ENCODE measurements at places on chromosomes 6 and 20.

DNA sequence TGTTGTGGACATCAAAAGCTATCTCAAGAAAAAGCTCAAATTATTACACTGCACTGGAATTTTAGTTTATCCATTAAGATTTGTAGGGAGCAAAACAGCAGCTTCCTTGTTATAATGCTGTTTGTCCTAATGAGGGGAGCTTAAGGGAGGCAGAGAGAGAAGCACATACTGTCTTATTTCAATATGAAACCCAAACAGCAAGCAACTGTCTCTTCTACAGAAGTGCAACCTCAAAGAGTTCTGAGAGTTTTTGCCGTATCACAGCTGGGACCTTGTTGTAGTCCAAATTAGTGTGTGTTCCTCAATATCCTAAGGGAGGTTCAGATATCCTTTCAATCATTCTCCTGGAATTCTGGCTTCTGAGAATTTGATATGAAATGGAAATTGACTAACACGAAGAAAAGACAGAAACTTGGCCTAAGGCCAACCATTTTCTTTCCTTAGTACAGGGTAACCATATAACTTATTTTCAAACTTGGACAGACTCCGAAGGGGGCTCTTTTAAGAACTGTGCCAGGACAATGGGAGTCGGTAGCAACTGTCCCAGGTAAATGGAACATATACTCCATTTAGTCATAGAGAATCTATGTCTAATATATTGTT is 149.3 kb upstream of the CCN2 start:
- no peak for DNase-seq

DNA sequence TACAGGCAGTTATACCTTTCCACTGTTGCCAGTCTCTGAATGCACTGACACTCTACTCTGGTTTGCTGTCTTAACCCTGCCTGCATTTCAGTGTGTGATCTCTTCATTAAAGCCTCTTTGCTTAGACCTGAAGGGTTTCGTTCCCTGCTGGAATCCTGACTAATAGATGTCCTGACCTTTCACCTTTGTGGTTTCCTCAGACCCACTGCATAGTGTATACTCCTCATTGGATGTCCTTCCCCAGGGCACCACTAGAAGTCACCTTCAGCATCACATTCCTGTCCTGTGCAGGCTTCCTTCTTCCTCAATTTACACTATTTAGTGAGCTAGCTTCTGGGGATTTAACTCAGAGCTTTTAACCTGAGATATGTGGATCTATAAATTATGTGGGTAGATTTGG is 120.6 kb downstream of the RCAN2 start:
- DNase-seq, result no peak

GRCh38 chr20:36483209-36483918 is 58.0 kb upstream of the MYL9 start:
- DNase-seq, result no peak

- no peak for DNase-seq
Observed at GRCh38 chr6:153858529-153858928, 180.5 kb upstream of the OPRM1 start.

DNA sequence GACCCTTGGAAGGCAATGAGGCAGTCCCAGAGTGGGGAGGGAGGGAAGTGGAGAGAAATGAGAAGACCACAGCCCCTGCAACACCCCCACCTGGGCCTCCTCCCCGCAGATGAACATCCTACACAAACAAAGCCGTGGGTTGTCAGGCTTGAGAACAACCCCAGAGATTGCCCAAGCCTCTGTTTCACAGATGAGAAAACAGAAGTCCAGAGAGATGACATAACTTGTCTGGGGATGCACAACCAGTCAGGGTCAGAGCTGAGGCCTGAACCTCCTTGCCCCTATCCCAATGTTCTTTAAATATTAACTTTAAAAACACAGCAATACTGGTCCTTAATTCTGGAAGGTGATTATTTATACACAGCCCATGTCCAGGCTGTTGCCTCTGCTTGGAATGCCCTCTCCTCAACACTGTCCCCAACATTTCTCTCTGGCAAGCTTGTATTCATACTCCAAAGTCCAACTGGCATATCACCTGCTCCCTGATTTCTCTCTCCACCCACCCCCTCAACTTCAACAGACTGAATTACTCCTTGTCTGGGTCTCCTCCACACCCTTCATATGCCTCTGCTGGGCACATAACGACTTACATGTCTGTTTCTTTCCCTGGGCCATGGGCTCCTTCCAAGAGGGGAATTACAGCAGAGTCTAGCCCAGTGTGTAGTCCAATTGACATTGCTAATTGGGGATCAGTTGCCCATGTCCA is 135.5 kb upstream of the LRFN2 start:
- DNase-seq, result no peak

DNA sequence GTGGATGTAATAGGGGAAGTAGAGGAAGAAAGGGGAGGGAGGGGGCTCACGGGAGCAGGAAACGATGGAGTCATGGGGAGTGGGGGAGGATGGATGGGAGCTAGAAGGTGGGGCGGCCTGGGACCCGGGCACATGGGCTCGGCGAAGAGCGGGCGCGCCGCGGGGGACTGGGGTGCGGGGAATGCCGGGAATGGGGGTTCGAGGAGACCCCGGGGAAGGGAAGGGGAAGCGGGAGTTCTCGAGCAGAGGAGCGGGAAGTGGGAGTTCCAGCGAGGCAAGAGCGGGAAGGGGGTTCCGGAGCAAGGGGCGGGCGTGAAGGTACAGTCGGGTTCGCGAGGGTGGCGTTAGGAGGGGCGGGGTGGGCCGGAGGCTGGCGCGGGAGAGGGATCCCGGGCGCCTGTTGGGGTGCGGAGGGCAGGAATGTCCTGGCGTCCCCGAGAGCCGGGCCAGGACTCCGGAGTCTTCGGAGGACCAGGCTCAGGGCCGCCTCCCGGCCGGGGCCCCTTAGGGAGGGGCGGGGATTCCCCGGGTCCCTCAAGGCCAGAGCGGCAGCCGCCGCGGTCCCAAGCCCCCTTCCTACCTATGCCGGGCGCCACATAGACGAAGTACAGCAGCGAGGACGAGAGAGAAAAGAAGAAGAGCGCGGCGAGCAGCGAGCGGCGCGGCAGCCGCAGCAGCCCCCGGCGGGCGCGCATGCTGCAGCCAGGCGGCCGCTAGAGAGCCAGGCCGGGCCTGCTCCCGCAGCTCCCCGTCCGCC is 504 bp downstream of the B4GALT5 start:
- DNase-seq, result no peak

GRCh38 chr6:76984572-76984971 is 478.7 kb downstream of the HTR1B start:
- no peak for DNase-seq

GRCh38 chr6:116280933-116281316 is 1.2 kb upstream of the TSPYL1 start:
- no peak for DNase-seq

GRCh38 chr20:32976746-32977145 is 27.5 kb downstream of the SUN5 start:
- DNase-seq, result no peak

GRCh38 chr6:71982389-71982788 is 96.0 kb downstream of the RIMS1 start:
- no peak for DNase-seq

GRCh38 chr20:2840967-2841531 is 504 bp downstream of the VPS16 start:
- peak; percentile 35 for DNase-seq
